ENCODE measurements at places on chromosomes 3 and 15.

GRCh38 chr3:172043766-172044165 is 4.4 kb downstream of the FNDC3B start:
- no peak overlapping the region for H3K27ac ChIP-seq
- H3K36me3 ChIP-seq: no peaks in the 10 kb centered on the region
- no peak overlapping the region for H3K4me3 ChIP-seq
- peaks cover 55% of the 10 kb centered on the region for H3K4me1 ChIP-seq
- DNase-seq: no peak
- H3K27me3 ChIP-seq: no peaks in the 10 kb centered on the region

GRCh38 chr3:153028381-153028780 is 133.6 kb upstream of the RAP2B start:
- H3K36me3 ChIP-seq: no peaks in the 10 kb centered on the region
- H3K4me1 ChIP-seq: peaks cover 6% of the 10 kb centered on the region
- no peak overlapping the region for H3K27ac ChIP-seq
- H3K27me3 ChIP-seq: no peaks in the 10 kb centered on the region

GRCh38 chr15:41465822-41466421 is 27.8 kb upstream of the ITPKA start:
- DNase-seq: no peak
- no peak overlapping the region for H3K27ac ChIP-seq

GRCh38 chr15:43777267-43777914 is 625 bp upstream of the ELL3 start:
- H3K36me3 ChIP-seq: no peaks in the 10 kb centered on the region
- H3K4me3 ChIP-seq: peak overlapping the region; percentile 81
- H3K27ac ChIP-seq: peak overlapping the region; percentile 88
- peak; percentile 87 for DNase-seq
- H3K27me3 ChIP-seq: no peaks in the 10 kb centered on the region

GRCh38 chr15:66630801-66631351 is 65.1 kb upstream of the LCTL start:
- no peak for DNase-seq
- H3K4me3 ChIP-seq: no peak overlapping the region
- no peaks in the 10 kb centered on the region for H3K4me1 ChIP-seq
- H3K27me3 ChIP-seq: no peaks in the 10 kb centered on the region
- H3K36me3 ChIP-seq: no peaks in the 10 kb centered on the region
- no peak overlapping the region for H3K27ac ChIP-seq

Measured in transverse colon (tissue), 4 donors.